ENCODE measurements at places on chromosomes 6 and 20.

DNA sequence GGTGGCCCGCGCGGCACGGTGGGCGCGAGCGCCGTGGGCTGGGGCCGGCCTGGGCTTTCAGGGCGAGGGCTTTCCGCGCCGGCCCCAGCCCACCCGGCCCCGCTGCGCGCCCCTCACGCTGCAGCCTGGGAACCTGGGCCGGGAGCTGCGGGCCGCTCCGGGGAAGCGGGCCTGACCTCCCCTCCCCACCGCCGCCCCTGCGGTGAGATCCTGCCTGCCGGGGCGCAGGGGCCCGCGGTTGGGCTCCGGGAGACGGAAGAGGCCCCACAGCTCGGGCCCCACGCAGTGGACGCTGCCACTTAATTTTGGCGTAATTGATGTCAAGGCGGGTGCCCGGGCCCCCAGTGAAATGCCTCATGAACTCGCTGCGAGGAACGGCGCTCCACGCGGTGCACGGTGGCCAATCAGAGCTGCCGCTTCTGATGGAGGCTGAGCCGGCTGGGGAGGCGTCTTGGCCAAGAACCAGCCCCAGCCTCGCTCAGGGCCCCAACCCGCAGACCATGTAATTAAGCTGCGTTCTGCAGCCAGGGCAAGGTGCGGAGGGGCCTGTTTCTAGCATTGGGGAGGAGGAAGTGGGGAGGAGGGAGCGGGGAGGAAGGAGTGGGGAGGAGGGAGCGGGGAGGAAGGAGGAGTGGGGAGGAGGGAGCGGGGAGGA is 96.1 kb upstream of the BHLHE23 start:
- peak; percentile 62 for DNase-seq

DNA sequence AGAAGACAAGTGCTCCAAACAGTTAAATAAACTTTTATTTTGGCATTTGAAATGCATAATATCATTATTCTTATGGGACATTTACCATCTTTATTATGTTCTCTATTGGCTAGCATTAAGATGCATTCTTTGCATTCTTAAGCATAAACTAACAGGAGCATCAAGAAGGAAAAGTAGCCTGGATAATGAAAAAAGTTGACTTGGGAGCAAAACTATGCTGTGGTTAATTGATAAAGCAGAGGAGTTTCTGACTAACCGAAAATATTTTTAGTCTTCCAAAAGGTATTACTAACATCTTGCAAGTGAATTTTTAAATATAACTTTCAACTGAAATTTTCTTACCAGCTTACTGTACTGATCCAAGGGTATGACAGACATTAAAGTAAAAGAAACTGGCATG is 140.3 kb downstream of the FLRT3 start:
- no peak for DNase-seq

DNA sequence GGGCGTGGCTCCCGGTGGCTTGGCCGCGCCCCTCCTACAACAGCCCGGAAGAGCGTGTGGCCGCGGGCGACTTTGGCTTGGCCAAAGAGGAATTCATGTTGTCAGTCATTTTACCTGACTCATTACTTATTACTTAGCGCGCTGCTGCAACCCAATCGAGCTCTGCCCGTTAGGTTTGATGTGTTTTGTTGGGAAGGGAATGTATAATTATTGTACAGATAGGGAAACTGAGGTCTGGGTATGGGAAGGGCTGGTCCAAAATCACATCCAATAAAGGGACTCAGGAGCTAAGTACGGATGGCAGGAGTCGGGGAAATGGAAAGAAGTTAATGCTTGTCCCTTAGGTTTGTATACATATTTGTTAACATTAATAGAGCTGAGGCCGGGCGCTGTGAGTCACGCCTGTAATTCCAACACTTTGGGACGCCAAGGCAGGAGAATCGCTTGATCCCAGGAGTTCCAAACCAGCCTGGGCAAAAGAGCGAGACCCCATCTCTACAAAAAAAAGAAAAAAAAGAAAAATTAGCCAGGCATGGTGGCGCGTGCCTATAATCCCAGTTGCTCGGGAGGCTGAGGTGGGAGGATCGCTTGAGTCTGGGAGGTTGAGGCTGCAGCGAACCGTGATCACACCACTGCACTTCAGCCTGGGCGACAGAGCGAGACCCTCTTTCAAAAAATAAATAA is 639 bp upstream of the ZNF335 start:
- no peak for DNase-seq

GRCh38 chr6:71457929-71458328 is 169.3 kb downstream of the OGFRL1 start:
- DNase-seq, result no peak

GRCh38 chr6:14452567-14453527 is 335.3 kb downstream of the CD83 start:
- peak; percentile 21 for DNase-seq

All from CD8-positive, alpha-beta T cell (primary cell).